ENCODE measurements at places on chromosomes 3 and 15. TPM values are rescaled to one million over a fixed set of nuclear protein-coding genes. Genes with fewer than 3 reads are reported as not detected.
A peak's percentile ranks its signal among the peaks of the same experiment; 100 is the strongest.

DNA sequence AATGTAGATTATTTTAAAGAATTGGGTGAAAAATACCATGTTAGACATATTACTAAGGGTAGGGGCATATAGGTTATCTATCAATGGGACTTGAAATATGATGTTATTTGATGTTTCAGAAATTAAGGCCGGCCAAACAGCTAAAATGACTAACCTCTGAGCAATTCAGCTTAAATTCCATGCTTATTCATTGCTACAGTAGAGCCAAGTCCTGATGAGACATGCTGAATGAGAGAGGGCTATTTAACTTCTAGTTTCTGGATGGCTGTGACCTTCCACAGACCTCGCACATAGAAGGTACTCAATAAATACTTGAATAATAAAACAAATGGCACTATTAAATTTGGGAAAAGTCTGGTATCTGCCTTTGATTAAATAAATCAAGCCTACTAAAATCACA lies 175.6 kb upstream of the WNT5A start:
- no peak overlapping the region for H3K27ac ChIP-seq
- H3K4me3 ChIP-seq: no peak overlapping the region
- no peaks in the 10 kb centered on the region for H3K4me1 ChIP-seq
- no peaks in the 10 kb centered on the region for H3K36me3 ChIP-seq
- H3K27me3 ChIP-seq: no peaks in the 10 kb centered on the region

The TRPC1 gene
- 1.8 TPM for total RNA-seq

DNA sequence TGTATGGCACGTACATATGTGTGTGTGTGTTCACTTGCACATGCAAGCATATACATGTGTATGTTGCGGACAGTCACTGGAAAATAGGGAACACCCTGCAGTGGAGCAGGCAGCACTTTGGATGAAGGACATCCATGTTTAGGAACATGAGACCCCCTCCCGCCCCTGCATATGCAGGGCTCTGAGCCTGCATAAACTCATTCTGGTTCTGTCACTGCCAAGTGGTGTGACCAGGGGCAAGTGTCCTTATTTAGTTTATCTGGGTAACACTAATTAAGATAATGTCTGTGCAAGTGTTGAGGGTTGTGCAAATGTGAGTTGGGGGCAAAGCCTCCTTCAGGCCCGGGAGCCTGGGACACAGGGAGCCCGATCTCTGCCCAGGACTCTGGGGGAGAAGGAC lies 105.7 kb downstream of the CORO2B start:
- H3K27me3 ChIP-seq: no peaks in the 10 kb centered on the region
- no peak overlapping the region for H3K27ac ChIP-seq
- H3K4me3 ChIP-seq: no peak overlapping the region
- DNase-seq: no peak
- no peaks in the 10 kb centered on the region for H3K36me3 ChIP-seq

- H3K4me3 ChIP-seq: no peak overlapping the region
- no peaks in the 10 kb centered on the region for H3K4me1 ChIP-seq
- H3K36me3 ChIP-seq: no peaks in the 10 kb centered on the region
These were observed 99.4 kb downstream of the IQSEC1 start for GRCh38 chr3:12973827-12974226.

The SST gene
- 78.4 TPM for total RNA-seq

DNA sequence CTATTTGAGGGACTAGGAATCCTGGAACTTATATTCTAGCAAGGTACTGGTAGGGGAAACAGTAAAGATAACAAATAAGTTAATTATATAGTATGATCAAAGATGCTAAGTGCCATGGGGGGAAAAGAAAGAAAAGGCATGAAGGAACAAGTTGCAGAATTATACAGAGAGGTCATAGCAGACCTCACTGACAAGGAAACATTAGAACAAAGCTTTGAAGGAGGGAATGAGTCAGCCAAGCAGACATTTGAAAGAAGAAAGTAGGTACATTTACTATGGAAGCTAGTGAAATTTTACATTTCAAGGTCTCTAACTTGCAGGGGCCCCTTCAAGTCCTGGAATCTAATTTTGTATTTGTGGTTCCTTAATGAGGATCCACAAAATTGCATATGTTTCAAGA lies 57.2 kb upstream of the TIPARP start:
- H3K4me3 ChIP-seq: no peak overlapping the region
- H3K36me3 ChIP-seq: no peaks in the 10 kb centered on the region
- no peaks in the 10 kb centered on the region for H3K4me1 ChIP-seq
- H3K27me3 ChIP-seq: no peaks in the 10 kb centered on the region
- DNase-seq: no peak

GRCh38 chr3:129231331-129232119 lies 17.9 kb upstream of the COPG1 start:
- H3K36me3 ChIP-seq: no peaks in the 10 kb centered on the region
- H3K27me3 ChIP-seq: no peaks in the 10 kb centered on the region
- H3K27ac ChIP-seq: peak overlapping the region; percentile 40
- no peak for DNase-seq
- H3K4me3 ChIP-seq: no peak overlapping the region

DNA sequence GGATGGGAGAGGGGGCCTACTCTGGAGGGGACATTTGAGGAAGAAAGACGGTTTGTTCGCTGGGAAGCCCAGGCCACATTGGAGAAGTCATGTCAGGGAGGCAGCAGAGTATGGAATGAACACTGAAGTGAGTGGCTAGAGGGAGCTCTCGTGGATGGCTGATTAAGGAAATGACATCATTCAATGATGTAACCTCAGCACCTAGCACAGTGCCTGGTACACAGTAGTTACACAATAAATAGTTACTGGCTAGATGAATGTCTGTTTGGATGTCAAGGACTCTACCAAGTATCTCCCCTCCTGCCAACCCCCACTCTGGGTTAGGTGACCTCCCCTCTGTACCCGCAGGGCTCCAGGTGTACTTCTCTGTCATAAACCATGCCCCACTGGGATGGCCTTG lies 121.1 kb downstream of the CLSTN2 start:
- H3K27me3 ChIP-seq: no peaks in the 10 kb centered on the region
- peaks cover 5% of the 10 kb centered on the region for H3K4me1 ChIP-seq
- H3K4me3 ChIP-seq: no peak overlapping the region
- H3K27ac ChIP-seq: no peak overlapping the region
- H3K36me3 ChIP-seq: no peaks in the 10 kb centered on the region
- no peak for DNase-seq

DNA sequence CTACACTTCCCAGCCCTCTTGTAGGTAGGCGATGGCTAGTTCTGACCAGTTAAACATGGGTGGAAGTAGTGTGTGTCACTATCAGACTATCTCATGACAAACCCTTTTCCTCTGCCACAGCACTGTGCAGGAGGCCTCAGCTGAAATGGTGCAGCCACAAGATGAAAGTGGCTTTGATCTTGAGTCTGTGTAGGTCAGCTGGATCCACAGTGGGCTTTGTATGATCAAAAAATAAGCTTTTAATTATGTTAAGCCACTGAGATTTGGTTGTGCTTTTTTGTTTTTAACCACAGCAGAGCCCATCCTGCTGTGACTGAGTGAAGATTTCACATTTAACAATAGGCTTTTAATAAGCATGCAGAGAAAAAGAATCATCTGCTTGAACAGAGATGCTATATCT lies 19.7 kb downstream of the RCN2 start:
- no peak overlapping the region for H3K4me3 ChIP-seq
- no peaks in the 10 kb centered on the region for H3K4me1 ChIP-seq
- H3K36me3 ChIP-seq: no peaks in the 10 kb centered on the region

- no peak for DNase-seq
- H3K4me1 ChIP-seq: no peaks in the 10 kb centered on the region
- H3K4me3 ChIP-seq: no peak overlapping the region
- no peaks in the 10 kb centered on the region for H3K27me3 ChIP-seq
These were observed 68.0 kb upstream of the XCR1 start for GRCh38 chr3:46095307-46095706.

DNA sequence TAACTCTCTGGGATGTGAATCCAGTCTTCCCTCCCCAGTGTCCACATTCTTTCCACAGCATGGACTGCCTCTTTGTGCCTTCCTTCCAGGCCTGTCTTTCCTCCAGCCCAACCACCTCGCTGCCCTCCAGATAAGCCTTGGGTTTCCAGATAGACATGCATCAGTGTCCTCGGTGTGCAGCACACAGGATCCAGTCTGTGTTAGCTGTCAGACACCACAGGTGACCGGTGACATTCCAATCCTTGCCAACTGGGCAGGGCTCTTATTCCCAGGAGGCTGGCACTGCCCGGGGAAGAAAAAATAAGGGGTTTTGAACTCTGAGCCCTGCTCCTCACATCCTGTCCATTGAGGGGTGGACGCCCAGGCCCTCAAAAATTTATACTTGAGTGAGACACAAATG lies 6.0 kb upstream of the SLC6A1 start:
- no peak overlapping the region for H3K4me3 ChIP-seq
- no peak overlapping the region for H3K27ac ChIP-seq
- H3K4me1 ChIP-seq: no peaks in the 10 kb centered on the region
- no peak for DNase-seq

GRCh38 chr3:133709139-133709750 lies 36.9 kb upstream of the TF start:
- H3K36me3 ChIP-seq: no peaks in the 10 kb centered on the region
- no peak overlapping the region for H3K4me3 ChIP-seq
- no peak for DNase-seq
- H3K27me3 ChIP-seq: no peaks in the 10 kb centered on the region
- H3K4me1 ChIP-seq: no peaks in the 10 kb centered on the region

DNA sequence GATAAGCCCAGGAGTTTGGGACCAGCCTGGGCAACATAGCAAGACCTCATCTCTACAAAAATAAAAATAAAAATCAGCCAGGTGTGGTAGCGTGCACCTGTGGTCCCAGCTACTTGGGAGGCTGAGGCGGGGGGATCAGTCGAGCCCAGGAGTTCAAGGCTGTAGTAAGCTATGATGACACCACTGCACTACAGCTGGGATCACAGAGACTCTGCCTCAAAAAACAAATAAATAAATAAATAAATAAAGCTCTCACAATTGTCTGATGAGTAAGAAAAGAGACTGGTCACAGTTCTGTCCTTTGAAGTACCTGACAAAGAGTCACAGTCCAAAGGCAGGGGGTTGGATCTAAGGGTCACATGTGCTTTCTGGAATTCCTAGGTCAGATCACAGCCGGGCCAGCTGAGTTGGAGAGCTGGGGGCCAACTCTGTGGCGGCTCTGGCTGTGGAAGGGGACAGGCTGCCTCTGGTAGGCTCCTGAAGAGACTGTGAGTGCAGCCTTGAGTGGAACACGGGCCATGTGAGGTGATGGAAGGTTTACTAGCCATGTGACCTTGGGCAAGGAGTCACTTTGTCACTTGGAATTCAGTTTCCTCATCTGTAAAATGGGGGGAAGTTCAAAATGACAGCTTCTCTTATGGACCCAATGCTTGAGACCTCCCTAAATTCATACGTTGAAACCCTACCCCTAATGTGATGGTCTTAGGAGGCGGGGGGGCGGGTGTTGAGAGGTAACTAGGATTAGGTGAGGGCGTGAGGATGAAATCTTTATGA lies 47.2 kb downstream of the WHAMM start:
- no peak overlapping the region for H3K27ac ChIP-seq
- no peak overlapping the region for H3K4me3 ChIP-seq
- no peak for DNase-seq
- no peaks in the 10 kb centered on the region for H3K4me1 ChIP-seq
- no peaks in the 10 kb centered on the region for H3K27me3 ChIP-seq
- H3K36me3 ChIP-seq: no peaks in the 10 kb centered on the region

The ZNF662 gene
- total RNA-seq: 2.8 TPM

The HGD gene
- total RNA-seq: 48.5 TPM

The KCNMB3 gene
- total RNA-seq: 1.5 TPM

GRCh38 chr3:197202694-197203093 lies 95.7 kb downstream of the DLG1 start:
- H3K36me3 ChIP-seq: no peaks in the 10 kb centered on the region
- H3K27ac ChIP-seq: no peak overlapping the region
- no peak overlapping the region for H3K4me3 ChIP-seq
- no peak for DNase-seq
- no peaks in the 10 kb centered on the region for H3K4me1 ChIP-seq
- H3K27me3 ChIP-seq: no peaks in the 10 kb centered on the region

DNA sequence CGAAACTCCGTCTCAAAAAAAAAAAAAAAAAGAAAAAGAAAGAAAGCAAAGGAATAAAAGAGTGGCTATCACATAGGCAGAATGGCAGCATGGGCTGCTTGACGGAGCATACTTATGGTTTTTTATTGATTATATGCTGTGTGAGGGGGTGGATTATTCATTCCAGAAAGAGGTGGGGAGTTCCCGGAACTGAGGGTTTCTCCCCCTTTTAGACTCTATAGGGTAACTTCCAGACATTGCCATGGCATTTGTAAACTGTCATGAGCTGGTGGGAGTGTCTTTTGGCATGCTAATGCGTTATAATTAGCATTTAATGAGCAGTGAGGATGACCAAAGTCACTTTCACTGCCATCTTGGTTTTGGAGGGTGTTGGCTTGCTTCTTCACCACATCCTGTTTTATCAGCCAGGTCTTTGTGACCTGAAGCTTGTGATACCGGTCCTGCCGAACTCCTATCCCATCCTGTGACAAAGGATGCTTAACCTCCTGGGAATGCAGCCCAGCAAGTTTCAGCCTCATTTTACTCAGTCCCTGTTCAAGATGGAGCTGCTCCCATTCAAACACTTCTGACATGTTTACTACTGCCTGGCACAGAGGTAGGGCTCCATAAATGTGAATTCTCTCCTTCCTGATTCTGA lies 15.8 kb upstream of the ABHD17C start:
- no peak overlapping the region for H3K4me3 ChIP-seq
- H3K4me1 ChIP-seq: no peaks in the 10 kb centered on the region
- H3K27ac ChIP-seq: peak overlapping the region; percentile 84

DNA sequence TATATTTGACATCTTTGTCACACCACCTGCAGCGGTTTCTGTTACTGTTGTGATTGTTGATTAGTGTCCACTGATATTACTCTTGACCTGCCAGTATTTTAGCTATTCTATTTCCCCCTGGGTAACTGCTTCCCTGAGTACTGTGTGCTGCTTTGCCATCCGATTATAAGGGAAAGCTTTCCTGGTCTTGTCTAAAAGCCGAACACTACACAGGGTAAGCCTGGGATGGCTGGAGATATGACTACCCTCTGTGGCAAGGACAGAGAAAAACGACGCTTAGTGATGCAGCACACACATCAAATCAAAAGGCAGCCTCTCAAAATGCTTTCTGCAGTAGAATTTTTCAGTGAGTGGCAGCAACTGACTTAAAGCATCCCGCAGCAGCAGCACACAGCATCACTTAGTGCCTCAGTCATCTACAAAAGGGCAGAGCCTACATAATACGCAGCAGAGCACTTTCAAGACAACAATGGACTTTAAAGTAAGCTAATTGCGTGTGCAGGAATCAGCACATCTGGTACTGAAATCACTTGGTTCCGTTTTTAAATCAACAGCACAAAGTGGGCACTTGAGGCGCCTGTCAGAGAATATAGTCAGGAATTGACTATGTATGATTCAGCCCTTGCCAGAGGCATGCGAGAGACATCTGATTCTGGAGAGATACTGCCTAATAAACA lies 656.3 kb upstream of the TGFBR2 start:
- H3K27me3 ChIP-seq: no peaks in the 10 kb centered on the region
- DNase-seq: no peak
- H3K4me3 ChIP-seq: no peak overlapping the region

The SAMD7 gene
- not detected for total RNA-seq

The ERICH6 gene
- not detected for total RNA-seq

- no peaks in the 10 kb centered on the region for H3K36me3 ChIP-seq
- no peaks in the 10 kb centered on the region for H3K4me1 ChIP-seq
- DNase-seq: no peak
- no peaks in the 10 kb centered on the region for H3K27me3 ChIP-seq
- H3K27ac ChIP-seq: no peak overlapping the region
These were observed 36.2 kb downstream of the LEKR1 start for GRCh38 chr3:156862338-156862737.

Measured in colonic mucosa (tissue), 4 donors.